Smooth muscle cell of trachea (primary cell): ENCODE measurements at places on chromosomes 11 and 22. TPM values are rescaled to one million over a fixed set of nuclear protein-coding genes. Genes with fewer than 3 reads are reported as not detected.

Gene MMP12
- total RNA-seq, result 0.44 and 1.8 TPM in 2 replicates

Gene CSRP3
- total RNA-seq, result 0.58 TPM in 1 of 2 replicates, not detected in the other

Gene OR2AT4
- not detected in 2 replicates for total RNA-seq

Gene ZNF280B
- 0.15 and 0.17 TPM in 2 replicates for total RNA-seq

Gene A4GALT
- total RNA-seq, result 35.8 and 43.2 TPM in 2 replicates

Gene LSP1
- 3.2 and 19.0 TPM in 2 replicates for total RNA-seq

Gene GGTLC3
- total RNA-seq, result not detected in 2 replicates

Gene C22orf31
- total RNA-seq, result 0.15 TPM in 1 of 2 replicates, not detected in the other

Gene KLHL35
- 2.5 and 3.3 TPM in 2 replicates for total RNA-seq

Gene MIOX
- total RNA-seq, result 0.15 TPM in 1 of 2 replicates, not detected in the other

Gene GAS2
- 0.17 and 1.3 TPM in 2 replicates for total RNA-seq

Gene OTOG
- not detected in 2 replicates for total RNA-seq

Gene ABTB2
- 4.5 and 9.6 TPM in 2 replicates for total RNA-seq

Gene MYO7A
- total RNA-seq, result 0.15 and 0.17 TPM in 2 replicates

Gene HBG2
- not detected in 2 replicates for total RNA-seq

Gene ALDH3B1
- total RNA-seq, result 21.5 and 50.0 TPM in 2 replicates

Gene RAB39A
- not detected in 2 replicates for total RNA-seq

Gene SNX19
- total RNA-seq, result 85.8 and 112 TPM in 2 replicates

Gene PGR
- 0.17 and 0.58 TPM in 2 replicates for total RNA-seq

Gene CBLIF
- total RNA-seq, result not detected in 2 replicates

Gene RBFOX2
- total RNA-seq, result 218 and 231 TPM in 2 replicates

Gene MS4A1
- total RNA-seq, result not detected in 2 replicates

Gene MRGPRX3
- not detected in 2 replicates for total RNA-seq

Gene OR5A2
- not detected in 2 replicates for total RNA-seq

Gene APOBEC3C
- total RNA-seq, result 19.1 and 20.8 TPM in 2 replicates

Gene OR5P2
- not detected in 2 replicates for total RNA-seq

Gene MAP6
- 1.2 TPM in 2 replicates for total RNA-seq

Gene PANX3
- not detected in 2 replicates for total RNA-seq

Gene DDX25
- not detected in 2 replicates for total RNA-seq

Gene FRMD8
- total RNA-seq, result 34.2 and 51.8 TPM in 2 replicates

Gene TRIM34
- 13.7 and 19.2 TPM in 2 replicates for total RNA-seq

Gene CPSF7
- 20.8 and 21.2 TPM in 2 replicates for total RNA-seq

Gene IGLL1
- total RNA-seq, result not detected in 2 replicates

Gene IGF2
- total RNA-seq, result under 0.01 and 2.6 TPM in 2 replicates

Gene SCGB1D2
- not detected in 2 replicates for total RNA-seq

Gene RBMXL2
- total RNA-seq, result not detected in 2 replicates

Gene MS4A15
- total RNA-seq, result not detected in 2 replicates

Gene NRGN
- total RNA-seq, result 0.50 and 0.58 TPM in 2 replicates

Gene SMIM38
- total RNA-seq, result under 0.01 and 1.7 TPM in 2 replicates

Gene SLC22A6
- not detected in 2 replicates for total RNA-seq

Gene PPP1R14B
- 164 and 283 TPM in 2 replicates for total RNA-seq

Gene NXPE2
- total RNA-seq, result under 0.01 TPM in 1 of 2 replicates, not detected in the other

Gene ALX4
- total RNA-seq, result 0.58 and 2.0 TPM in 2 replicates

Gene FREY1
- total RNA-seq, result 0.44 and 2.3 TPM in 2 replicates

Gene CCDC15
- 0.83 and 3.6 TPM in 2 replicates for total RNA-seq
